ENCODE measurements at places on chromosomes 1 and 21. TPM values are rescaled to one million over a fixed set of nuclear protein-coding genes. Genes with fewer than 3 reads are reported as not detected.

DNA sequence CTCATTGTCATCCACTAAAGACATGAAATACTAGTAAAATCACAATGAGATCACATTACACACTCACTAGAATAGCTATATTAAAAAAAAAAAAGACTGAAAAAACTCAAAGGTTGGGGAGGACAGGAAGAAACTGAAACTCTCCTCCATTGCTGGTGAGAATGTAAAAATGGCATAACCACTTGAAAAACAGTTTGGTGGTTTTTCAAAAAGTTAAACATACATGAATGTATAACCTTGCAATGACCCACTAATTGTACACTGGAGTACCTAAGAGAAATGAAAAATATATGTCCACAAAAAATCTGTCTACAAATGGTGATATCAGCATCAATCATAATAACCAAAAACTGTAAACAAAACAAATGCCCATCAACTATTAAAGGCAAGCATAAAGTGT, 44.0 kb downstream of the NRIP1 start:
- DNase-seq: no peak

Gene IQGAP3
- not detected for total RNA-seq

- no peak for DNase-seq
Measured at GRCh38 chr1:78726686-78727085, 77.1 kb downstream of the IFI44 start.

DNA sequence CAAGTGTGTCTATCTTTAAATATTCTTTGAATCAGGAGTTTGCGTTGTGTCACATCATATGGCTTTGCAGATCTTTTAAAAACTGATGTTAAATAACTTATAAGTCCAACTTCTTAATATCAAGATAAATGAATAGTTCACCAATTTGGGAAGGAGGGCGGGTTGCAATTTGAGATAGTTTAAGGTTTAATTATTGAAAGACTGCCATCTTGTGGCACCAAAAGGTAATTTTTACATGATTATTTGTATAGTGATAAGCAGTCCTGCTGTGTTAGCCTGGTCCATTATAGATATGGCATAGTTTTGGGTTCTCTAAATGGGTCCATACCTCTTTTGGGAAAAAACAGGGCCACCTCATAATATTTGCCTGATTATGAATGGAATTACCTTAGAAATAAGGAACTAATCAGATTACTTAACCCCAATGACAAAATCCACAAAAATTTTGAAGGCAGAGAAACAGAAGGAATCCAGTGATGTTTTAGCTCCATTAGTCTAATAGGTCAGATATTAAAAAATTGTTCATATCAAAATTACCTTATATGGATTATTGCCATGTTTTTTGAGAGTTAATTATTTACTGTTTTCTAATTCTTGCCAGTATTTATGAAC, 64.3 kb downstream of the PRKAA2 start:
- DNase-seq: no peak

DNA sequence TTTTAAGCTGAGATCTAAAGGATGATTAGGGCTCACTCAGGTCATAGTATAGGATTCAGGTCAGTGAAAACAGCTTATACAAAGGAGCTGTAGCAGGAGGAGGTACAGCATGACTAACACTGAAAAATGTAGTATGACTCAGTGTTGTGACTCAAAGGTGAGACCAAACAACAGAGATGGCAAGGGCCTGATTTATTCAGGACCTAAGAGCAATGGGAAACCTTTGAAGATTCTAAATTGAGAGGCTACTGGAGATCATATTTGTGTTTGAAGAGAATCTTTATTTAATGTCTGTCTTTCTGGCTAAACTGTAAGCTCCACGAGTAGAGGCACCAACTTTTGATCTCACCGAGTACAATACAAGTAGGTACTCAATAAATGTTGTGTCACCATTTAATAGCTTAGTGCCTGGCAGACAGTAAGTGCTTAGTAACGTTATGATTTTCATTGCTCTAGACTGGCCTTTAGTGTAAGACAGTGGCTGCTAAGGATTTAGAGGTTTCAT, 43.5 kb downstream of the PRKAA2 start:
- DNase-seq: no peak

- no peak for DNase-seq
Measured at GRCh38 chr1:53530550-53530949, 71.4 kb downstream of the DMRTB1 start.

- no peak for DNase-seq
Measured at GRCh38 chr1:17440074-17440826, 773 bp upstream of the RCC2 start.

DNA sequence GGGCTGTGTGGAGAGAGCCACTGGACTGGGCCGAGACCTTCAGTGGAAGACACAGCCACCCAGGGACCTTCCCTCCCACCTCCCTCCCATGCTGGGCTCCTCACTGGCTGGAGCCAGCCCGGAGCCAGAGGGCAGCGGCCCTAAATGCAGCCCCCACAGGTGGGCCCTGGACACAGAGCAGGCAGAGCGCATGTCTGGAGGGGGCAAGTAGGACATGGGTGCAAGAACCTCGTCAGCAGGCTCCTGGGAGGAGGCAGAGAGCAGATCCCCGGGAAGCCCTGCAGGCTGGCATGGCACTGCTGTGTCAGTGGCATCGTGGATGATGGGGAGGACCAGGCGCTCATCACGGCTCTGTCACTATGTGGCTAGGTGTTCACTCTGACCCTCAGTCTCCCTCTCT, 45.7 kb downstream of the DMRTB1 start:
- no peak for DNase-seq

Gene TBX15
- not detected for total RNA-seq

GRCh38 chr1:29963946-29964345, 727.6 kb downstream of the PTPRU start:
- DNase-seq: no peak

Gene TSACC
- not detected for total RNA-seq

Gene PADI4
- 0.14 TPM for total RNA-seq

Gene CFHR1
- total RNA-seq: not detected

Gene SMCP
- not detected for total RNA-seq

Gene MRPL24
- total RNA-seq: 47.4 TPM

DNA sequence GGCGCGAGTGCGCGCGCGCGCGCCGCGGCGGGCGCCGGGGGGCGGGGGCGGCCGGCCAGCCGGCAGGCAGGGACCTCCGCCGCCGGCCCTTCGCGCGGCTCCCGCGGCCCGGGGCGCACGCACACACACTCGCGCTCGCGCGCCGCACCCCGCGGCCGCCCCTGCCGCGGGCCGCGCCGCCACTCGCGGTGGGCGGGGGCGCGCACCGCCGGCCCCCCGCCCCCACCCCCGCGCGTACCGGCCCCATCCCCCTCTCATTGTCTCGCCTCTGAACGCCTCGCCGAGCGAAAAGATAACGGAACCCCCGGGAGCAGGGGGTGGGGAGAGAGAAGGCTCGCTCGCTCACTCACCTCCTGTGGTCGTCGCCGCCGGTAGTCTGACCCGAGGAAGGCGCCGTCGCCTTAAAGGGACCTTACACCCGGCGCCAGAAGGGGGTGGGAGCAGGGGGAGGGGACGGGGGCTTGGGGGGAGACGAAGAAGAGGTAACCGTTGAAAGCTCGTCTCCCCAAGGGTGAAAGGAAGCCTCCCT, 428 bp downstream of the POGZ start:
- DNase-seq: peak; percentile 68

DNA sequence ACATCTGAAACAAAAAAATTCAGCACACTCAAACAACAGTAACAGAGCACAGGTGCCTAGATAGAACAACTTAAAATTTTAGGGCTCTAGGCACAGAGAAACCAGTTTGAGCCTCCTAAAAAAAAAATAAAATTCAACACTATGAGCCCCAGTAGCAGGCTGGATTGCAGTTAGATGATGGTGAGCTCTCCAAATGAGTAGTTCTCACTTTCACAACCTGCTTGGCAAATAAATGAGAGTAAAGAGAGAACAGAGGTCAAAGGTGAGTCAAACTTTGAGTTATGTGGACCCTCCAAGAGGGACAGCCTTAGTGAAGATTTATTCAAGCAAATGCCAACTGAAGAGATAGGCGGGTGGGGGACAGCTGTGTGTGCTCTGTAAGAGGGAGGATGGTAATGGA, 3.6 kb downstream of the BEND5 start:
- no peak for DNase-seq

GRCh38 chr21:27094184-27094948, 127.5 kb upstream of the ADAMTS5 start:
- no peak for DNase-seq

Gene TLR5
- total RNA-seq: 7.1 TPM

Gene CFHR2
- total RNA-seq: not detected

DNA sequence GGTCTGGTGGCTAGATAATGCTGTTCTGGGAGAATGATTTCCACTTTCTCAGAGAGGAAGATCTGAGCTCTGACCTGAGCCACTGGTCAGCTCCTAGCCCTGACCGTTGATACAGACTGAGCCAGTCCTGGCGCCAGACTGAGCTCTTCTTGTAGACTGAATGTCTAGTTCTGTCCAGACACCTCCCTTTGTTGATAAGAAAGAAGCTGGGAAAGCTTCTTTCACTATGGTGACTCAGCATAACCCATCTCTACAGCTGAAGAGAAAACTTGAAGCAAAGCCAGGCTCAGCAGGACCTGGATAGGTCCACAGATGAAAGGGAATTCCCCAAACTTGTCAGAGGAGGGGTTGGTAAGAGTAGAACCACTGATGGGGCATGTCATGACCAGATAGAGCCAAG, 9.9 kb upstream of the TRABD2B start:
- DNase-seq: no peak

DNA sequence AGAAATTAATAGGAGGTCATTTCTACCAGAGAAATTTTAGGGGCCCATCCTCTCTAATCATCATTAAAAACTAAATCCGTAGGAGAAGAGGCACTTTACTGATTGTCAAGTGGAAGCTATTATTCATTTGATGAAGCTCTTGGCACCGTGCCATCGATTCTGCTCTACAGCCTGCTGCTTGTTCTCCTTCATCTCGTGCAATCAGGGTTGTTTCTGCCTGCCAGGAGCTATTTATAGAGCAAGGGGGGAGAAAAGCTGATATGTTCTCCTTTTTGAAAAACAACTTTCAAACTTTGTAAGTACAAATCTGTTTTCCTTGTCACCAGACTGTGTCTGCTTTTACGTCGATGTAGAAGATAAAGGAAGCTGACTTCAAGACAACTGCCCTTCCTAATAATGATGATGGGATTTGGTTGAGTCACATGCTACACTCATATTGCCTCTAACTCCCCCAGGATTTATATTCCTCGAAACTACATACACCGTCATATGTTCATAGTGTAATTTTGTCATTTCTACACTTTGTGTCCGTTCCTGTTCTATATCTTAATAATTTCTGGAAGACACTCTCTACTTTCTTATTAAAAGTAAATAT, 169.6 kb upstream of the LHX8 start:
- DNase-seq: no peak

- DNase-seq: no peak
Measured at GRCh38 chr1:234719454-234720251, 109.7 kb upstream of the IRF2BP2 start.

DNA sequence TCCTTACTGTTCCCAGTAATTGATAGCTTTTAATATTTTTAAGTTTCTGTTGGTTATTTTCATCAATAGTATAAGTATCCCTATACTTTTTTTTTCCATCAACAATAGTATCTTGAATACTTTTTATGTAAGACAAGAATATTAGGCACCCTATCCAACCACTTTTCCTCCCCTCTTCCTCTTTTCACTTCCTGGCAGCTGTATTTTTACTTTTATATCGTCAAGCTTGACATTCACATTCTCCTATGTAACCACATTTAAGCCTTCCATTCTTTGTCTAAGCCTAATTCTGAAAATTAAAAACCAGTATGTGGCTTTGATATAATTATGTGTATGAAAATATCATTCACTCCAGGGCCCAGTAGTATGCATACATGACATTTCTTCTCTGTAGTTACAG, 9.3 kb downstream of the TMEM39B start:
- no peak for DNase-seq

Gene FAM3B
- total RNA-seq: not detected

Gene FCER1G
- 10.5 TPM for total RNA-seq

Gene SYCP1
- not detected for total RNA-seq

DNA sequence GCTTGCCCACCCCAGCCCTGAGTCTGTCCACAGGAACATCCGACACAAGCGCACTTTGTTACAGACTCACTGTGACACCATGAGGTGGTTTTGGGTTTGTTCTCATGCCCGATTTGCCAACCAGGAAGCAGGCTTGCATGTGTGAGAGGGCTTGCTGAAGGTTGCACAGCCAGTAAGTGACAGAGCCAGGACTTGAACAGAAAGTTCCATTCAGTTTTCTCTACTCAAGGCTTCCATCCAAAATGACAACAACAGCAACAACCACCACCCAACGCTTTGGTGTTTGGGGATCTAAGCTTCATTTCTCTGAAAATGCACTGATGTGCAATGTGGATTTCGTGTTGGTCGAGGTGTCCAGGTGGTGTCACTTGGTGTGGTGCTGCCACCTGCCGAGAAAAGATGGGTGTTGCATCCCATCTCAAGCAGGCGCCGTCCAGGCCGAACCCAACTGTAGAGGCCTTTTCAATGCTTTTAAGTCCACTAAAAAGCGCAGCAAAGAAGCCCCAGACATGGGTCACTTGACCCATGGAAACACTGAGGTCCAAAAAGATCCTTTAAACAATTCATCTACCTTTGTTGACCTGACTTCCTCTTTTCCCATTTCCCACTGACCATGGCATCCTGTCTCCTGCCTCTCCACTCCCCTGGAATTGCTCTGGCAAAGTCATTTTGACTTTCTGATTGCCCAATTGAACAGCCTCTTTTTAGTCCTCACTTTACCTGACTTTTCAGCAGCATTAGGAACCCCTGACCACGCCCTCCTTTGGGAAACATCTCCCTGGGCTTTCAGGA, 12.2 kb downstream of the CITED4 start:
- DNase-seq: peak; percentile 71

DNA sequence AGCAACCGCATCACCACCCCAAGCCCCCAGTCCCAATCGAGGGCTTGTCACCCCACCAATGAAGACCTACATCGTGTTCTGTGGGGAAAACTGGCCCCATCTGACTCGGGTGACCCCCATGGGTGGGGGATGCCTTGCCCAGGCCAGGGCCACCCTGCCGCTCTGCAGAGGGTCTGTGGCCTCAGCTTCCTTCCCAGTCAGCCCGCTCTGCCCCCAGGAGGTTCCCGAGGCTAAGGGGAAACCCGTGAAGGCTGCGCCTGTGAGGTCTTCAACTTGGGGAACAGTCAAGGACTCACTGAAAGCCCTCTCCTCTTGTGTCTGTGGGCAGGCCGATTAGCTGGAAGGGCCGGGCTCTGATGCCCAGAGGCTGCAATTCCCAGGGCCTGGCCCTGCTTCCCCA, 2.0 kb downstream of the SRARP start:
- DNase-seq: no peak

DNA sequence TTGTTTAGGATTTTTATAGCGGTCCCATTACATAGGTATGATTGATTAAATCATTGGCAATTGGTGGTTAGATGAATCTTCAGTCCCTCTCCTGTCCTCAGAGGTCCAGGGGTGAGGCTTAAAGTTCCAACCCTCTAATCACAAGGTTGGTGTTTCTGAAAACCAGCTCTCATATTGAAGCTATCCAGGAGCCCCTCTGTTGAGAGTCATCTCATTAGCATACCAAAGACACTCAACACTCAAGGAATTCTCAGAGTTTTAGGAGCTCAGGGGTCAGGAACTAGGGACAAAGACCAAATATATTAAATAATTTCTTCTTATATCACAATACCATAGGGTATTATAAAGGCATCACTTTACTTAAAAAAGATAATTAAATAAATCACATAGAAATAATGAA, 23.3 kb downstream of the FCRL2 start:
- DNase-seq: no peak

Gene MCOLN2
- 20.3 TPM for total RNA-seq
